ENCODE measurements at places on chromosomes 13 and 19.
A peak's percentile ranks its signal among the peaks of the same experiment; 100 is the strongest.

- H3K27ac ChIP-seq = no peak overlapping the region
- H3K27me3 ChIP-seq = no peaks in the 10 kb centered on the region
- DNase-seq = no peak
- no peaks in the 10 kb centered on the region for H3K4me1 ChIP-seq
- H3K4me3 ChIP-seq = no peak overlapping the region
These were observed 116.0 kb downstream of the ZNF536 start for GRCh38 chr19:30488191-30488590.

DNA sequence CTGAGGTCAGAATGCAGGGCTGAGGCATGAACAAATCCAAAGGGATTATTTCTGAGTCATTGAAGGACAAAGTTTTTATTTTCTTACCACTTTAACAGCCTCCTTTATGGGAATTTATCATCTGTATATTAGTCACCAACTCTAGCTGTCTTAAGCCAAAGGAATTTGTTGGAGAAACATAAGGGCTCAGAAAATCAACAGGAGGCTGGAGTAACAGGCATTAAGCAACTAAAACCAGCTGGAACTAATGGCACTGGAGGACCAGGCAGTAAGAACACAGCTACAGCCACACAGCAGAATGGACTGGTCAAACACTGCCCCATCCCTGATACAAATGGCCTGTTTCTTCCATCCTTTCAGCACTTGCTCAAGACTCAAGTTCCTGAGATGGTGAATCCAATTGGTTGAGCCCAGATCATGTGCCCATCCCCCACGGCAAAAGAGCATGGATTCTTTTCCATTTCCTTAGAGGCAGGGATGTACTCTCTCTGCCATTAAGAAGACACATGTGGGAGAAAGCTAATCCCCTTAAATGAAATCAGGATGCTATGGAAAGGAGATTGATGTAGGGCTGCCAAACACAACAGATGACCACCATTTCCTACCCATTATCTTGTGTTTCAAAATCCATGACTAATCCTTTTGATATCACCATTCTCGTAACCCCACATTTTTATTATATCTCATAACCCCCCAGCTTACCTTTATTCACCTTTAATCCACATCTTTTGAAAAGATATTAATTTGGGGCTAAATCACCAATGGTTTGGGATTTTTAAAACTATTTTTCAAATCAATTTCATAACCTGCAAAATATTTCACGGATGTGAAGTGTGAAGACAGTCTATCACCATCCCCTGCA lies 157.0 kb upstream of the FNDC3A start:
- H3K4me1 ChIP-seq = no peaks in the 10 kb centered on the region
- H3K27me3 ChIP-seq = no peaks in the 10 kb centered on the region
- DNase-seq = no peak
- H3K36me3 ChIP-seq = no peaks in the 10 kb centered on the region
- H3K4me3 ChIP-seq = no peak overlapping the region
- H3K27ac ChIP-seq = no peak overlapping the region

DNA sequence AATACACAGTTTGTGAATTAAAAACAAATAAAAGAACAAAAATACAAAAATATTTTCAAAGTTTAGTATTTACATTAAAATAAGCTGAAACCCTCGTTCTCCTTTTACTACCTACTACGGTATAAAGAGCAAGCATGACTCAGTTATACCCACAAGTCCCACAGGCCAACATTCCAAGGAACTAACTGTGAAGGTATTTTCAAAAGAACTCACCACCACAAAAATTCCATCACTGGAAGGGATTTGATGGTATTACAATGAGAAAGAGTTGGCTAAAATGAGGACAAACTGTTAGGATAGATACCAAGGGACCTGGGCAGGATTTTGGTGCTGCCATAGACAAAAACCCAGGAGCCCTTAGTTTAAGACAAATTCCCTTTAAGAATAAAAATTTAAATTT lies 122.7 kb downstream of the TBC1D4 start:
- no peak overlapping the region for H3K4me3 ChIP-seq
- no peaks in the 10 kb centered on the region for H3K4me1 ChIP-seq
- H3K27ac ChIP-seq = no peak overlapping the region
- H3K36me3 ChIP-seq = peaks cover 3% of the 10 kb centered on the region

DNA sequence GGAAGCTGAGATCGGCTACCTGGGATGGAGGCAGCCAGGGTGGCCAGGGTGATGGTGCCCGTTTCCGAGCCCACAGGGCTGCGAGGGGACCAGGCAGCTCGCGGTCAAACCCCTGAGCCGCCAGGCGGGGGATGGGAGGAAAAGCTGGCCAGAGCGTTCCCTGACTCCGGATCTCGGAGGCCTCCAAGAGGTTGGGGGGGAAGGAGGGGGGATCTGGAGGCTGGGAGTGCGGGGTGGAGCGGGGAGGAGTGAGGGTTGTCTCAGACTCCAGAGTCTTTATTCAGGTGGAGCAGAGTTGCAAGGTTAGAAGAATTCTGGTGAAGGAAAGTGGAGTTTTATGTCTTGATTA lies 1.1 kb downstream of the CACNG7 start:
- peaks cover 3% of the 10 kb centered on the region for H3K27me3 ChIP-seq
- peaks cover 16% of the 10 kb centered on the region for H3K36me3 ChIP-seq
- peak overlapping the region; percentile 91 for H3K4me3 ChIP-seq
- DNase-seq = peak; percentile 71
- H3K4me1 ChIP-seq = peaks cover 3% of the 10 kb centered on the region
- H3K27ac ChIP-seq = no peak overlapping the region

GRCh38 chr19:40502647-40503319 lies 36.0 kb downstream of the SPTBN4 start:
- H3K4me1 ChIP-seq = 0 out of 2 replicates have a peak, but pooled peaks cover 3% of the 10 kb centered on the region
- no peaks in the 10 kb centered on the region for H3K27me3 ChIP-seq
- DNase-seq = peak; percentile 72

DNA sequence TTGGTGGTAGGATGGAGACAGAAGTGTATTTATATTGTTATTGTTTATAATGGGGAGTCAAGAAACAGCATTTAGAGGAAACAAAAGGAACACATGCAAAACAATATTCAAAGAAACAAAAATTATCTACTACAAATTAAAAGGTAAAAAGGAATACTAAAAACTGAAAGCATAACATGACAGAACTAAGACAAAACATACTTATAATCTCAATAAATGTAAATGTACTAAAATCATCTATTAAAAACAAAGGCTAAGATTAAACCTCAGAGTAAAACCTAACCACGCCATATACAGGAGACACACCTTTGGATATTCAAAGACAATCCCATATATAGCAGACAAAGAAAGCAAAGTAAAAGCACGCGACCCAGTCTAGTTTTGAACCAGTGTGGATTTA lies 273.6 kb downstream of the ABCC4 start:
- no peak overlapping the region for H3K4me3 ChIP-seq
- H3K4me1 ChIP-seq = no peaks in the 10 kb centered on the region
- H3K36me3 ChIP-seq = no peaks in the 10 kb centered on the region
- H3K27me3 ChIP-seq = no peaks in the 10 kb centered on the region
- DNase-seq = no peak

- DNase-seq = no peak
- H3K4me1 ChIP-seq = no peaks in the 10 kb centered on the region
- peaks cover 8% of the 10 kb centered on the region for H3K36me3 ChIP-seq
- H3K4me3 ChIP-seq = no peak overlapping the region
- no peaks in the 10 kb centered on the region for H3K27me3 ChIP-seq
- H3K27ac ChIP-seq = no peak overlapping the region
These were observed 9.5 kb downstream of the NDUFA11 start for GRCh38 chr19:5893907-5894703.

GRCh38 chr13:83907196-83907989 lies 25.1 kb upstream of the SLITRK1 start:
- H3K36me3 ChIP-seq = 0 out of 2 replicates have a peak, but pooled peaks cover 5% of the 10 kb centered on the region
- H3K27ac ChIP-seq = no peak overlapping the region
- H3K4me1 ChIP-seq = no peaks in the 10 kb centered on the region
- no peak overlapping the region for H3K4me3 ChIP-seq

- no peaks in the 10 kb centered on the region for H3K27me3 ChIP-seq
- no peak overlapping the region for H3K4me3 ChIP-seq
- no peak overlapping the region for H3K27ac ChIP-seq
- H3K36me3 ChIP-seq = no peaks in the 10 kb centered on the region
- DNase-seq = no peak
- no peaks in the 10 kb centered on the region for H3K4me1 ChIP-seq
These were observed 76.9 kb downstream of the GADD45B start for GRCh38 chr19:2552859-2553258.

- H3K27ac ChIP-seq = no peak overlapping the region
- no peaks in the 10 kb centered on the region for H3K4me1 ChIP-seq
- H3K36me3 ChIP-seq = peaks cover 3% of the 10 kb centered on the region
- DNase-seq = no peak
- H3K27me3 ChIP-seq = no peaks in the 10 kb centered on the region
These were observed 31.3 kb upstream of the SIN3B start for GRCh38 chr19:16797876-16798275.

- no peak overlapping the region for H3K27ac ChIP-seq
- H3K4me1 ChIP-seq = no peaks in the 10 kb centered on the region
- peak; percentile 84 for DNase-seq
- no peaks in the 10 kb centered on the region for H3K27me3 ChIP-seq
These were observed 2.3 kb upstream of the DOCK6 start for GRCh38 chr19:11264452-11265176.

DNA sequence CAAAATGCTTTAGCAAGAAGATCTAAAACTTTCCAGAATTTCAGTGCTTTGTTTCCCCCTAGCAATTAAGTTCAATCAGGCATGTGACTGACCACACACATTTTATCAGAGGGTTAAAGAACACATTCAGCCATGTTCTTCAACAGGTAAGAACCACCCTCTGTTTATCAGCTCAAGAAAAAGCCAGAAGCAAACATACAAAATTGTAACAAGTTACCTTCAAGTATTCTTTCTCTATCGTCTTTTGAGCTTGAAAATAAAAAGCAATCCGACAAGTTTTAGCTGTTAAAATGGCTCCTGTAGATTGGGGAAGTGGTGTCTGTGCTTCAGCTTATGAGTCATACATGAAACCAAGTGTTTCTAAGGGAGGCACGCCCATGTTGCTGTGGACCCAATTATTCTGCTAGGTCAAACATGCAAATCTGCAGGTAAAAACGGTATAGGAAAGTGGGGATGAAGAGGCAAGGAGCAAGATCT lies at the start of gene ELF1:
Gene ELF1 (minus strand): TSS at position 306 of the 477 bp plus-strand sequence. CDS start 37,262 bp downstream, outside the sequence.
- no peak within 1 kb of the TSS for H3K4me3 ChIP-seq
- no peaks in the 10 kb centered on the region for H3K36me3 ChIP-seq
- H3K27me3 ChIP-seq = no peaks in the 10 kb centered on the region
- no peak for DNase-seq

DNA sequence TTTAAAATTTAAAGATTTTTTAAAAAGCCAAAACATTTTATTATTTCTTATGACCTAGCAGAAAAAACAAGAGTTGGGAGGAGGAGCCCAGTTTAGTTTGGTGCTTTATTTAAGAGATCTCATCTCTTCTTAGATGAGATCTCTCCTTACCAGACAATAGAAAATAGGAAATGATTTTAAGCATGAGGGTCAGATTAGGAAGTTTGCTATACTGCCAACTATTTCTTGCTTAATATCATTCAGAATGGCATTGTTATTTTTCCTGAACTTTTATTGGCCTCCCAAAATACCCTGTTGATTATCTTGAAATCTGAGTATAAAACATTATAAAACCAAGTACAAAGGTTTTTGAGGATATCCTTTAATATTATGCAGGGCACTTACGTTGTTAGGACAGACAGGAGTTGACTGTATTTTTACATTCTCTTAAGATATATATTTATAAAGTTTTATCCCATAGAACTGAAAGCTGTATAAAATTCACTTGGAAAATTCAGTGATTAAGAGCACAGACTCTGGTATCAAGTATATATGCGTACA lies 56.1 kb downstream of the DNAJC15 start:
- H3K36me3 ChIP-seq = peaks cover 19% of the 10 kb centered on the region
- H3K4me3 ChIP-seq = no peak overlapping the region
- no peak for DNase-seq
- H3K27ac ChIP-seq = no peak overlapping the region
- H3K4me1 ChIP-seq = no peaks in the 10 kb centered on the region

DNA sequence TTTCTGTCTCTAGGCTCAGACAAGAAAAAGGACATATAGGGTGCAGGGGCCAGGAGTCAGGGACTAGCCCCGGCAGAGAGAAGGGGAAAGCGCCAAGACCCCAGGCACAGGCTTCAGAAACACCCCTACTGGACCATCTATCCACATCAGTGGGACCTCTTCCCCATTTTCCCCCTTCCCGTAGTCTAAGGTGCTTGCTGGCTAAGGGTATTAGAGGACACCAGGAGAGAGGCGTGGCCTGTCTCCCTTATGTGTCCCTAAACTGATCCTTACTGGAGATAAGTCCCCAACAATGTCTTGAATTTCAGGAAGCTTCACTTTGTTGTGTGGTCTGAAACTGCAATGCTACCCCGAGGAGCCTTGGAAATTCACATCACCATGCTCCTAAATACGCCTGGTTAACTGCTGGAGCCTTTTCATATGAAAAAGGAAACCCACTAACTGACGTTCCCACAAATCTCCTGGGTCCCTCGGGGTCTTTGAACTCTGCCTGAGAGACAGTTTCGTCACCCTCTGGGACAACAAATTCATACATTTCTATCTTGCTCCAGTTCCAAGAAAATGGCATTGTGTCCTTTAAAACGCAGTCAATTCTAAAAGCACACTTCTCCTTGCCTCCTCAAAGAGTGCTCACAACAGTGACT lies 197.7 kb downstream of the COL4A1 start:
- no peak for DNase-seq
- H3K4me3 ChIP-seq = no peak overlapping the region
- no peak overlapping the region for H3K27ac ChIP-seq
- H3K4me1 ChIP-seq = no peaks in the 10 kb centered on the region
- no peaks in the 10 kb centered on the region for H3K27me3 ChIP-seq
- no peaks in the 10 kb centered on the region for H3K36me3 ChIP-seq

GRCh38 chr19:3966051-3967017 lies 4.6 kb downstream of the DAPK3 start:
- H3K36me3 ChIP-seq = peaks cover 37% of the 10 kb centered on the region
- no peak overlapping the region for H3K4me3 ChIP-seq
- DNase-seq = no peak
- H3K27ac ChIP-seq = no peak overlapping the region

- H3K27ac ChIP-seq = no peak overlapping the region
- H3K4me3 ChIP-seq = no peak overlapping the region
- H3K27me3 ChIP-seq = no peaks in the 10 kb centered on the region
- no peaks in the 10 kb centered on the region for H3K36me3 ChIP-seq
These were observed 227.4 kb downstream of the DLEU7 start for GRCh38 chr13:50616101-50616500.

- no peaks in the 10 kb centered on the region for H3K27me3 ChIP-seq
- DNase-seq = no peak
- no peak overlapping the region for H3K4me3 ChIP-seq
- no peaks in the 10 kb centered on the region for H3K36me3 ChIP-seq
- H3K4me1 ChIP-seq = no peaks in the 10 kb centered on the region
These were observed 186.2 kb downstream of the VWA8 start for GRCh38 chr13:41774605-41775218.

Measured in H9 (cell line).